ENCODE measurements at places on chromosomes 1 and 21.

DNA sequence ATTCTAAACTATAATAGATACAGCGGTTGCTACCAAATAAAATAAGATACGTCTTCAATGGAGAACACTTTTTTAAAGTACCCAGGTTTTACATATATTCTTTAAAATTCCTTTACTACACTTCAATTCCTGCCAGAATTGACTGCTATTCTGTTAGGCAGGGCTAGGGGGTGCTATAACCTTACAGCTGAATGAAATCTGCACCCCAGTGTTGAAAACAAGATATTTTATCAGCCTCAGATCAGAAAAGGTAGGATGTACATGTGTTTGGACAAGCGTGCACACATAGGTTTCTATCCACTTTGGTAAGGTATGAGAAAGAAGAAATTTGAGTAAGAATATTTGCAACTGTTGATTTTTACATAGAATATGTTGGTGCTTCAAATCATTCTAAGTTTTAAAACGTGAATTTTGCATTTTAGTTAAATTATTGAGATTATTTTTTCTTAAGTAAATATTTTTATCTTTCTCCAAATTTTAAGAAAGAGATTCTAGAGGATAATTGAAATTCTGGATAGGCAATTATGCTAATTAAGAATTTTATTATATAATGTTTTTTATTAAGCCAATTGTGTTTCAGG, 490.8 kb upstream of the ADGRL4 start:
- no peak for DNase-seq

- no peak for DNase-seq
Measured at GRCh38 chr1:85624361-85624760, 43.8 kb downstream of the CCN1 start.

- DNase-seq = no peak
Measured at GRCh38 chr1:64535938-64536835, 66.3 kb downstream of the CACHD1 start.

- no peak for DNase-seq
Measured at GRCh38 chr1:27600498-27601175, 3.3 kb downstream of the AHDC1 start.

GRCh38 chr1:176243746-176244145, 36.7 kb upstream of the COP1 start:
- DNase-seq = no peak

- no peak for DNase-seq
Measured at GRCh38 chr1:169009666-169010065, 96.8 kb upstream of the ATP1B1 start.

DNA sequence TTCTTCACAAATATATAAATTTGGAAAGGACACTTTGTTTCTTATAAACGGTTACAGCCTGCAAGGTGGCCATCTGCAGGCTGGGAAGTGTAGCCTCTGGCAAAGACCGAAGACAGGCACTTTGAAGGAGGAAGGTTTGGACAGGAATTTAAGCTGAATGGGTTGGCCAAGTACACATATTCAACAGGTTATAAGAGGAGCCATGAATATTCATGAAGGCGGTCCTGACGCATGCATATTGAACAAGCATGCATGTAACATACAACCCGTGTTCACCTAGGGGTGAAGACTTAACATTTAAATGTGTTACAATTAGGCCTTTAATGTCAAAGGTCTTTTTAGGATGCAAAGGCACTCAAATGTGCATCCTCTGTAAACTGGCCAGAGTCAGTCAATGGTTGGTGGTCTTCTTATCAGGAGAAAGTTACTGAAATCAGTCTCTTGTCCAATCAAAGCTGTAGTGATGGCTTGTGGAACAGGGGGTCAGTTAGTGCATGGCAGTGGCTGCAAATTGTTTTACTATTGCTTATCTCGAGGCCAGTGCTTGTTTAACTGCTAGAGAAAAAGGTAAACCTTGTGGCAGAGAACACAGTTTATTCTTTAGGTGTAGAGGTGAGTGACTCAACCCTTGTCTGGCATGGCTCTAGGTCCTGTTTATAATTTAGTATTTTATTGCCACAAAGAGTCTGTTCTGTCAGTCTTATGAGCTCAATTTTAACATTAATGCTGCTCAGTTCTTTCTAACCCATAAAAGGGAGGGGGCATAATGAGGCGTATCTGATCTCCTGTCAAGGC, 70.3 kb upstream of the F3 start:
- no peak for DNase-seq

- no peak for DNase-seq
Measured at GRCh38 chr1:95257758-95258157, 23.7 kb downstream of the RWDD3 start.

DNA sequence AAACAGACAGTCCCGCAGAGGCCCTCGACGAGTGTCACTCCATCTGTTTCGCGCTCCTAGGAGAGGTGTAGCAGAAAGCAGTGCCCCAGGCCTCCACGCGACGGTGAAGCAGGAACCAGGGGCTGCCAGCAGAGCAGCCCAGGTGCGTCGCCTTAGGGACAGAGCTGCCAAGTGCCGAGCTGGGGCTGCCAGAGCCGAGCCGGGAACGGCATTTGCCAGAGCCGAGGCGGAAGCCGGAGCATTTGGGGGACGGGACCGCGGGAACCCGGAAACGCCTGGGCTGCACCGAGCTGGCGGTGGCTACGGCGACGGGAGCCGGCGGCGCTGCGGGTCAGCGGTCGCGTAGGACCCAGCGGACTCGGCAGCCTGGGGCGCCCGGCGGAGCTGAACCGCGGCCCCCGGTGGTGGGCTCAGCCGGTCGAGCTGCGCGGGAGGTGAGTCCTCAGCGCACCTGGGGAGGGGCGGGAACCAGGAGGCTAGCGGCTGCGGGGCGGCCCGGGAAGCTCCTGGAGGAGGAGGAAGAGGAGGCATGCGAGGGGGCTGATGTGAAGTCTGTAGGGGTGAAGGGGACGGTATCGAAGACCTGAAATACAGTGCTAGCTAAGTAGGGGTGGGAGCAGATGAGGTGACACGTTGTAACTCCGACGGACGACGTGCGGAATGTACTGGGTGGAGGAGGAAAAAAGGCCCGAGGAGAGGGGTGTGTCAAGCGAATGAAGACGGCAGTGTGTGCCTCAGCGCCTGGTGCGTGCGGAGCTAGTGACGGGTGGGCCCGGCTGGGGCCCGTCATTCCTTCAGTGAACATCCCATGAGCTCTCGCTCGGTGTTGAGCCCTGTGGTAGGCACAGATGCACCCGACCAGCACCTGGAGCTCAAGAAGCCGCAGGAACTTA, at the start of gene SLC35A3:
Gene SLC35A3 (plus strand): TSS at position 268 of the 893 bp plus-strand sequence. CDS start 23,559 bp downstream, outside the sequence.
- peak; percentile 62 for DNase-seq

DNA sequence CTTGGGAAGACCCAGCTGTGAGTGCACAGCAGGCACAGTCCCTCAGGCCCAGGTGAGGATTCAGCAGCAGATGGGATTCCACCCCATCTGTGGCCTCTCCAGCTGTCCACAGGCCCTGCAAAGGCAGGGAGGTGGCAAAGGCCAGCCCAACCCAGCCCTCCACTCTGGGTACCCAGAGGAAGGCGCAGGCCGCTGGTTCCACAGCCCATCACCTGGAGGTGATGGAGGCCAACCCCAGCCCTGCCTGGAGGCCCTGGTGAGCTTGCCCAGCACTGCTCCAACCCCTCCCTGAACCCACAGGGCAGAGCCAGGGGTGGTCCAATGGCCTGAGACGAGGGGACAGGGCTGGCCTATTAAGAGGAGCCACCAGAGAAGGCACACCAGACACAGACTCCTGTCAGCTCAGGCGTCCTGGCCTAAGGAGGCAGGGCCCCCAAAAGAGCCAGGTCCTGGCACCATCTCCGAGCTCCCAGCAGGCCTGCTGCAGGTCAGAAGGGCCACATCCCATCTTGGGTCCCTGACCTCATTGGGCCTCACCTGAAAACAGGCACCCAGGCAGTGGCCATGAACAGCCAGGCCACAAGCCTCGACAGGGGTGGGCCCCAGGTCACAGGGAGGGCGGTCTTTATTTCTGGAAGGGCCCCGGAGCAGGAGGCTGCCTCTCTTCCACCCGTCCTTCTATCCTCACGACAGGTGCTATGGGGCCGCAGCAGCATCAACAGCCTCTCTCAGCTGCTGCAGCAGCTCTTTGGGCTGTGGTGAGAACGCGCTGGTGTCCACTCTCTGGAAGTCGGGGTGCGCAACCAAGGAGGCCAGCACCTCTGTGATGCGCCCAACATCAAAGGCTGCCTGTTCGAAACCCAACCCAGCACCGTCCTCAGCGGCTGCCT, 3.2 kb downstream of the JMJD4 start:
- no peak for DNase-seq

- DNase-seq = no peak
Measured at GRCh38 chr21:38264571-38264970, 7.8 kb downstream of the KCNJ15 start.

GRCh38 chr21:14567331-14568279, 21.5 kb upstream of the SAMSN1 start:
- no peak for DNase-seq

DNA sequence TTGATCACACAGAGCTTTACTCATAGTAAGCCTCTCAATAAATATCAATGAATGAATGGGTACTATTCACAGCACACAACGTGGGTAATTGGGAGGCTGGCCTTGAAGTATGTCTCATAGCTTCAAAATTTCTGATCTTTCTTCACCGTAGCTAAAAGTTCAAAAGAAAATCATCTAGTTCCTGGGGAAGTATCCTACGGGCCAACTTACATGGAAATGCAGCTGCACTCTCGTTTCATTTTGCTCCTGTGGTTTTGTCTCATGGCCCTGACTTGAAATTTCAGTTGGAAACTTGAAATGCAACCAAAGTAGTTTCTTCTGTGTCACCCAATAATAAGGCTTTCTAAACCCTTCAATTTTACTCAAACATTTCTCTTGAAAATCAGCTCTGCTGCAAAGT, 76.1 kb upstream of the CNIH3 start:
- no peak for DNase-seq

- DNase-seq = no peak
Measured at GRCh38 chr1:42674214-42674613, 8.0 kb upstream of the YBX1 start.

- no peak for DNase-seq
Measured at GRCh38 chr1:184110272-184111204, 59.0 kb downstream of the TSEN15 start.

DNA sequence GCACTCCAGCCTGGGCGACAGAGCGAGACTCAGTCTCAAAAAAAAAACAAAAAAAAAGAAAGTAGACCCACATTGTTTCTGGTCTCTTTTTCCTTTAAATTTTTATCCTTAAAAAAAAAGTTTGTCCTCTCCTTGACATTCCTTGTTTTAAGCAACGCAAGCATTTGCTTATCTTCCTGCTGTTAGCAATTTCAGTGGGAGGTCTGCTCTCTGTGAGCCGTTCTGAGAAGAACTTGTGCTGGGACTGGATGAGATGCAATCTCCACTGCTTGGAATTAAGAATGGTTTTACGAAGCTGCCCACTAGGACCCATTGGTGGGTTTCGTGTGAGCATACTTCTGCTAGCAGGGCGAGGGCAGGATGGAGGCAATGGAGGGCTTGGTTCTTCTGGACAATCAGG, 225.1 kb upstream of the TMEM51 start:
- DNase-seq = no peak

DNA sequence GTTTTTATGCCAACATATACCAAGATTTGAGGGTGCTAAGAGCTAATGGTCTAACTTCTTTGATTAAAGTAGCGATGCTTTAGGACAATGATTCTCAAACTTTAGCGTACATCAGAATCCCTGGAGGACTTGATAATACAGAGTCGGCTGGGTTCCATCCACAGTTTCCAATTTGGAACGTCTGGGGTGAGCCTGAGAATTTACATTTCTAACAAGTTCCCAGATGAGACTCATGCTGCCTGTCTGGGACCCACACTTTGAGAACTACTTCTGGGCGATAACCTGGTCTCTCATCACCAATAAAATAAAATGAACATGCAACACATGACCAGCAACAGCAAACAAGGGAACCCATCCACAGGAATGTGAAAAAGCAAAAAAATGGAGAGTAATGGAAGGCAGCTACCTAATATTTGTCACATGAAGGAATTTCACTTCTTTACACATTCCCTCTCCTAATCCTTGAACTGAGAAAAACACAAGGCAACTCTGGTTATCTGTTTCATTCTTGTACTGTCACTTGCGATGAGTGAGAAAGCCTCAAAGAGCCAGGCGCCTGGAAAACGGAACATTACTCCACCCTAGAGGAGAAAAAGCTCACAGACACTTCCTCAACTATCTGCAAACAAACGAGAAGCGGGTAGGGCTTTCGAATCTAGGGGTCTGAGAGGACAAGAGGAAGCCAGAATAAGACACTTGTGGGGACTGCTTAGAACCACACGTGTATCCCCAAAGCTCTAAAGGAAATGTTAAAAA, 14.0 kb downstream of the HSF2BP start:
- peak; percentile 55 for DNase-seq

GRCh38 chr1:59498640-59499039, 201.7 kb downstream of the FGGY start:
- DNase-seq = no peak

DNA sequence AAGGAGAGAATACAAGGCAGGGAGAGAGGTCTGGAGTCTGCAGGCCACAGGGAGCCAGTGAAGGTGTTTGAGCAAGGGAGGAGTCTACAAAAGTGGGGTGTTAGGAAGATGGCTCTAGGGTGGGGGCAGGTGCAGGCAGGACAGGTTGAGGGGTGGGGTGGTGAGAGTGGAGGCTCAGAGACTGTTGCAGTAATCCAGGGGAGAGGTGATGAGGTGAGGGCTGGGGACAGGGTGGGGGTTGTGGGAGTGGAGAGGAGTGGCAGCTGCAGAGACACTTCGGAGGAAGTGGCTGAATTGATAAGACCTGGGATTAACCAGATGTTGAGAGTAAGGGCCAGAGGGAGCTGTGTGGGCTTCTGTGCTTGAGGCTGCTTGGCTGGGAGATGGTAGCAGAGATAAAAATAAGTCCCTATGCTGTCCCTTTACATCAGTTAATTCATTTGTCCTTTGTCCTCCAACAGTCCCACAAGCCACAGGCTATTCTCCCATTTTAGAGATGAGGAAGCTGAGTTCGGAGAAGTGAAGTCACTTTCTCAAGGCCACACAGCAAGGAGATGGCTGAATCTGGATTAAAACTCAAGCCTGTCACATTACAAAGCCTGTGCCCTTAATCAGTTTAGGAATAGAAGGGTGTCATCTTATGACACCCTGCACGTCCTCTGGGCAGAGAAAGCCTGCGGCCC, 54.8 kb upstream of the SYNC start:
- no peak for DNase-seq

- no peak for DNase-seq
Measured at GRCh38 chr1:183231545-183231944, 45.5 kb downstream of the LAMC2 start.

- no peak for DNase-seq
Measured at GRCh38 chr1:200257235-200257634, 152.6 kb downstream of the ZNF281 start.

GRCh38 chr1:205623646-205624045, 8.2 kb downstream of the ELK4 start:
- DNase-seq = no peak

DNA sequence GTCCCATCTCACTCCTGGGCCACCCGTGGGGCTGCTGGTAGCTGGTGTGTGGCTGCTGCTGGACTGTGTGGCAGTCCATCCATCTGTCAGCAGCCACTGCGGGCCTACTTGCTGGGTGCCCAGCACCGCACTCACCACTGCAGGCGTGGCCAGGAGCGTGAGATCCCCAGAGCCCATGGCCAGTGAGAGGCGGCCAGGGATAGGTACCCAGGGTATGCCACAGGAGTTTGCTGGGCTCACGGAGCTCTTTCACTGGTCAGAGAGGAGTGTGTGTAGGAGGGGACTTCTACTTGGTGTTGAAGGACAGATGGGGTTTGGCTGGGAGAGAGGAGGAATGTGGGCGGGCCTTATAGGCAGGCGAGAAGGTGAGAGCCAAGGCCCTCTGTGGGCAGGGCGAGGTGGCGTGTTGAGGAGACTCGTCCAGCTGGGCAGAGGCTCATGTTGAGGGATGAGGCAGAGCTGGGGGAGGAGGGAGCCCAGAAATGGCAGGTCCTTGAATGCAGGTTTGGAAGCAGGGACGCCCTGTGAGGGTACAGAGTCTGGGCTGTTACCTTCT, 15.0 kb downstream of the QSOX1 start:
- no peak for DNase-seq

GRCh38 chr1:195946500-195946899, 661.7 kb downstream of the KCNT2 start:
- DNase-seq = no peak

Measured in GM12864 (cell line).